Suppressor macrophage (primary cell): ENCODE measurements at places on chromosomes 7 and 10.

DNA sequence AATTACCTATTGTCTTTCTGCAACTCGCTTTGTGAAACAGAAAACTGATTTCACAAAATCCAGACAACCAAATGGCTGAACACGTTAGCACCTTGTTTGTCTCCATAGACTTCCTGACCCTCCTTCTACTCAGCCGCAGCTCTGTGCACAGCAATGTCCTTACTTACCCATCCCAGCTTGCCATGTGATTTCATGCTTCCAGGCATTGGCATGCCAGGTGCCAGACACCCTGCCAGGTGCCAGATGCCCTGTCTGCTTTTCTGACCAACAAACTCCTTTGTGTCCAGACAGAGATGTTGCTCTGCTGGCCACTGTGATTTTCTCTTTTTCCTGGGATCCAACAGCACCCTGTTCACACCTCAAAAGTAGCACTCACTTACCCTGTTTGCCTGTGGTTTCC lies 16.1 kb upstream of the FAM170B start:
- no peak for DNase-seq

DNA sequence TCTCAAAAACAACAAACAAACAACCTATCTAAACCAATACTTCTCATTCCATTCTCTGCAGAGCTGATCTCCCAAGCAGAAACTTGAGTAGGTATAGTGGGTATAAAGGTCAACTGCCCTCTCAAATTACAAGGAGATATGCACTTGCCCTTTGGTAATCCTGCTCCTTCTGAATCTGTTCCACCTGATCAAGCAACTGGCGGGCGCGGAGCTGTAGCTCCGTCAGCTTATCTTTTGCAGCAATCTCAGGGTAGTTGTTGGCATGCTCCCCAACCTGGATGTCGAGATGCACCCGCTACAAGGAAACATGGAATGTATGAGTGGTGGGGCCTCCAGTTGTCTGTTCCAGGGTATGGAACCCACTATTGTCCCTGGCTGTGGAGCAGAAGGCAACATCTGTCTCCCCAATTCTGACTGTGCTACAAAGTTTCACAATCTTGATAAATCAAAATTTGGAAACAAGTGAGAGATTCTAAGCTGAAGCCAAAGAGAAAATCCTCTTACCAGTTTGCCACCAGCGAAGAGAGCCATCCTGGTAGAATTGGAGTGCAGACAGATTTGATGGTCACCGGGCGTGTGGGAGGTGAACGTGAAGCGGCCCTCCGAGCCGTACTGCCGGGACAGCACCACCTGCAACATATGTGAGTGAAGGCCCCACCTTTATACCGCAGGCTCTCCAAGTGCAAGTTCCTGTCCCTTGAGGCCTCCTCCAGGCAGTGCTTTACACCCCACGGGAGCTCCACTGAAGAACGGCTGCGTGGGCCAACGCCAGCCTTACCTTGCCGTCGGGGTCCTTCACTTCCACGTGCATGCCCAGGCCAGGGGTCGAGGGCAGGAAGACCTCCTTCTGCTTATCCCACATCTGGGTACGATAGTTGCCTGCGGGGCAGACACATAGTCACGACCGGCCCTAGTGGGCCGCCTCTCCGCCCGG lies 819 bp downstream of the TMED4 start:
- peak; percentile 18 for DNase-seq

- DNase-seq, result no peak
Observed at GRCh38 chr10:31062856-31063255, 31.2 kb upstream of the ZNF438 start.

DNA sequence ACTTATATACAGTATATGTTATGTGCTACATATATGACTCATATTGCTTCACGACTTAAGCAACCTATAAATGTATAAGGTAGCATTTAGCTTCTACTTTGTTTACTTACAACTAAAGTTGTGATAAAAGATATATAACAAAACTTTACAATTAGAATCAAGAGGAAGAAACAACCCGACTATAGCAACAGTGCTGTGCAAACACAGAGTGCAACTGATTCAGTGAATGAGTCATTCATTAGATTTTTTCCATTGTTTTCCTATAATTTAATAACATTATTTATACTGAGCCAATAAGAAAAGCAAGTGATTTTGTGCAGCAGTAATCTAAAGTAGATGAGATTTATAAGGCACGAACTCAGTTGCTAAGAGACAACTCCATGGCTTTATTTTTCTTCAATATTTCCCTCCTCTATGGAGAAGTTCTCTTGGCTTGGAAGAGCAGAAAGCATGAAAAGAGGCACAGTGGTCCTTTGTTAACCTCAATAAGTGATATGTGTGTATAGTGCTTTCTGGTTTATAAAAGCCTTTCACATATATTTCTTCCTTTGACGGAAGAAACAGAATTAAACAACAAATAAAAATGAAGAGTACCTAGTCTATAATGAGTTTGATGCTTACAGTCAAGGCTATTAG lies 19.8 kb downstream of the CEP41 start:
- DNase-seq, result no peak

DNA sequence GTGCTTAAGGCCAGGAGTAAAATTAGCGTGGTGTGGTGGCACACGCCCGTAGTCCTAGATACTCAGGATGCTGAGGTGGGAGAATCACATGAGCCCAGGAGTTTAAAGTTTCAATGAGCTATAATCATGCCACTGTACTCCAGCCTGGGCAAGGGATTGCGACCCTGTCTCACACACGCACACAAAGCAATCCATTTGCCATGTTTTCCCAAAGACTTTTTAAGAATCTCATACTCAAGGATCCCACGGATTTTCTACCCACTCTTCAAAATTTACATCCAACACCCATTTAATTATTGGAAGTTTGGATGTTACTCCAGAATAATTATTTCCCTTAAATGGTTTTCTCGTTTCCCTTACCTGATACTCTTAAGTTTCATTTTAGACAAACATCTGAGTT lies 47.9 kb downstream of the IGF2BP3 start:
- DNase-seq, result no peak

DNA sequence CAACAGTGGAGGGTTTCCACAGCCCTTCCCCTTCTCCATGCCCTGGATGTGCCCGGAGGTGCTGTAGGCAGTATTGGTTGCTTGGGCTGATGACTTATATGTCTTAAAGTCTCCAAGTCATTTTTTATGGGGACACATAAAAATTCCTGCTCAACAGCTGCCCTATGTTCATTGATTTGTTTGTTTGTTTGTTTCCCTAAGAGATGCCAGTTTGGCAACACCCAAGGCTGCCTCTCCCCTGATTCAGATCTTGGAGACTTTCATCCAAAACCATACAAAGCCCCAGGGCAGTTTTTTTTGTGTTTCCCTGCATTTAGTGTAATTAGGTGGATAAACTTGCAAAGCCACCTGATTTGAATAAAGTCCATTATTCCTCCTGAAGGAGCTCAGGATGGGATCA lies 115.3 kb downstream of the PLPP4 start:
- DNase-seq, result no peak

- no peak for DNase-seq
Observed at GRCh38 chr10:101767966-101768790, 7.7 kb downstream of the FGF8 start.
